D721Med (cell line): ENCODE measurements at places on chromosomes 3 and 15.

GRCh38 chr3:73094129-73094528 is 32.7 kb downstream of the EBLN2 start:
- no peak for DNase-seq

DNA sequence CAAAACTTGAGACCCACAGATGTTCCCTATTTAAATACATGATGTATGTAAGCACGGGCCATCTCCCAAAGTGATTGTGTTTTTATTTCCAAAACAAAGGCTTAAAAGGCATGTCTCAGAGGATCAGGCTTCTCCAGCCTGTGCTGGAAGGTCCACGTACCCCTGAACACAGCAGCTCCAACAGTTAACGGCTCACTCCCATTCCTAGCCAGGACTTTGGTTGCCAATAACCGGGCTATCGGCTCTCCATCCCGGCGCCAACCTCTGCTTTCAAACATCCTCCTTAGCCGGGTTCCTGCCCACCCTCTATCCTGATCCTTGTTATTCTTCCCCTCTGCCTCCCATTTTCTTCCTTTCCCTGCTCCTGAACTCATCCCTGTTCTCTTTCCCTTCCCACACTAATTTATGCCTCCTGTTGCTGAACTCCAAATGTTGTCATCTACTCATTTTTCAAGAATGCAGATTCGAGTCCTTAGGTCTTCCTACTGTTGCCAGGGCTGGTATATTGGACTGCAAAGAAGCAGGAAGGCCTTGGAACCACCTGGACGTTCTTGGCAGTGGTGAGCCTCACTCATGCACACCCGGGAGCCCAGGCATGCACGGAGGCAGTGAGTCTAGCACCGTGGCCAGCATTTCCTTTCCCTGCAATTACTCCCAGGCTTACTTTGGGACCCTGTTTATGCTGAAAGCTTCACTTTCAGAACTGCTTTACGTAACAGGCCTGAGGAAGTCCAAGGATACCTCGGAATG is 128.4 kb upstream of the RAD18 start:
- DNase-seq: no peak

DNA sequence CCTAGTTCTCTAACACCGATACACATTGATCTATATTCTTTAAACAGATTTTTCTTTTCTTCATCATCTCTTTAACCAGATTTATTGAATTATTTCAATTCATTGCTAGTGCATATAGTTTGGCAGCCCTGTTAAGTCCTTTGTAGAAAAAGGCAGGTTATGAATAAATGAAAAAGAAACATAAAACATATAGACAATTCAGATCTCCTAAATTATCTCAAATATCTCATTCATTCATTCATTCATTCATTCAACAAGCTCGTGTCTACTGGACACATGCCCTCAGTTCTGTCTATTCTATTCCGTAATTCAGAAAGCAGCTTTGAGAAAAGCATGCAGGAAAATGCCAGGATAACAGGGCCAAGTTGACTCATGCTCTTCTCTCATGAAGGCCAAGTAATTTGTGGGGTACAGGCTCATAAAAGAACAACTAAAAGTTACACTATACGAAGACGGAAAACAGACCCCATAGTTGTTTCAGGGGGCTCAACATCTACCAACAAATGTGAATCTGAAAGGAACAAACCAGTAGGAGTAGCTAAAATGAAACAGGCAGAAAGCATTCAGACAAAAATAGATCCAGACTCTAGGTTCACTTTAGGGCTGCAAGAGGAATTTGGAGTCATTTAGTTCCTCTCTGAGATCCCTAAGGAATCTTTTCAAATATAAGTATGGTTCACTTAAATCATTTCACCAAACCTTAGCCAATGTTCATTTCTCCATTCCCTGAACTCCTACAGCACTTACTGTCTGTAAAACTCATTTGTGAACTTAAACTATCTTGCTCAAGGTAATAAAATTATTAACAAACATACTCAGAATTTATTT is 7.5 kb downstream of the ZNF148 start:
- DNase-seq: no peak

- DNase-seq: no peak
These were observed 3.5 kb upstream of the HHATL start for GRCh38 chr3:42705962-42706585.

- DNase-seq: no peak
These were observed 41.5 kb upstream of the RBMS3 start for GRCh38 chr3:29239376-29239775.

DNA sequence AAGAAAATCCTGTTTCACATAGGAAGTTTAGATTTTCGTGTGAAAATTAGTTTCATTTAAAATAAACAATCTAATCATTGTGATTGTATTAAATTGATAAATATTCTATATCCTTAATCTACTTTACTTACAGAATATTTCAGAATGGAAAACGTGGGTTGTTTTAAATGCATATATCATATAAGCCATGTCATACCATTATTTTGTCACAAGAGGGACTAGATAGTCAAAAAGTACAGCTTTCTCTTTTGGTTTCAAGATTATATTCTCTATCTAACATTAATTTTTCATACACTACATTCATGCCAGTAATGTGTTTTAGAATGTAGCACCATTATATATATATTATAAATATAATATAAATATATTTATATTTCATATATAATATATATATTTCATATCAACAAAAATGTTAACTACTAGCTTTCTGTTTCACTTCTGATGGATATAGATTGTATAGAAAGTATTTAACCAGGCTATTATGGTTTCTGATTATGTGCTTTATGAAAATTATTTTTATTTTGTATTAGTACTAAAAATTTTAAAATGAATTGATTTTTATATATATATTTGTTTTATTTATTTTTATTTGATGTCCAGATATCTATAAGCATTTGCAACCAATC is 45.3 kb downstream of the OSTN start:
- DNase-seq: no peak

DNA sequence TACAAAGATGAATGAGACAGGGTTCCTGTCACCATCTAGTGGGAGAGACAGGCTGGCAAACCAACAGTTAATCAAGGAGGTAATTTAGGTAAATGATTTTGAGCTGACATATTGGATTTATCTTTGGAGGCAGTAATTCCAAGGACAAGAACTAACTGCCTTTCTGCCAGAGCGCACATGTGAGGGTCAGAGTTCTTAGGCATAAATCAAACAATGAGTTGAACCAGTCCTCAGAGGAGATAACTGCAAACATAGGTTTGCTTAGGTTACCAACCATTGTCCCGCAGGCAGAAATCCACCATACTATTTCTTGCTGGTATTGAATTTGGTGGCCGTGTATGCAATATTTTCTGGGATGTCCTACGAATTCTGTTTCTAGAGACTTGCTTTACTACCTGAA is 14.2 kb upstream of the PPP1R2 start:
- DNase-seq: no peak

- no peak for DNase-seq
These were observed 520 bp downstream of the TMEM42 start for GRCh38 chr3:44862226-44862637.

GRCh38 chr3:133717424-133717823 is 28.8 kb upstream of the TF start:
- no peak for DNase-seq
